Uterus (tissue), 4 donors: ENCODE measurements at places on chromosomes 12 and 14.

- DNase-seq = no peak
- H3K27me3 ChIP-seq = no peaks in the 10 kb centered on the region
- H3K36me3 ChIP-seq = no peaks in the 10 kb centered on the region
- H3K4me3 ChIP-seq = no peak overlapping the region
Observed at GRCh38 chr12:109549613-109550270, 23.6 kb downstream of the MMAB start.

DNA sequence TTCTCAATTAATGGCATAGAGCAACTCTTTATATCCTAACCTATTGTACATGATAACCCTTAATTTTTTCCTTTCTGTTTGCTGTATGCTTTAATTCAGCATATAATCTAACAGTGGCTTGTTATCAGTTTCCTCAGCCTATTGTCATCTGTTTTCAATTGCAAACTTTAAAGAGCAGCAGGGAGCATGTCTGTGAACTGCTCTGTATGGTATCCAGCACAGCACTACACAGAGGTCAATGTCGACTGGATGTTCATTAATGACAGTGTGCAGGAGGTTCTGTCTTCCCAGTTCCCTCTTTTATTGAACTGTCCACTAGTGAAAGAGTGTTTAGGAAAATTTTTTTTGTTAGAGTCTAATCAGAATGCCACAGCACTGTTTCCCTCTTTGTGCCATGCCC lies 609.1 kb downstream of the SOX5 start:
- H3K4me1 ChIP-seq = no peaks in the 10 kb centered on the region
- H3K27me3 ChIP-seq = no peaks in the 10 kb centered on the region
- no peak for DNase-seq
- H3K27ac ChIP-seq = no peak overlapping the region
- no peak overlapping the region for H3K4me3 ChIP-seq

- no peak overlapping the region for H3K27ac ChIP-seq
- peaks cover 3% of the 10 kb centered on the region for H3K4me1 ChIP-seq
- no peak overlapping the region for H3K4me3 ChIP-seq
- no peaks in the 10 kb centered on the region for H3K27me3 ChIP-seq
- no peak for DNase-seq
Observed at GRCh38 chr12:46435625-46436024, 63.1 kb upstream of the SLC38A2 start.

DNA sequence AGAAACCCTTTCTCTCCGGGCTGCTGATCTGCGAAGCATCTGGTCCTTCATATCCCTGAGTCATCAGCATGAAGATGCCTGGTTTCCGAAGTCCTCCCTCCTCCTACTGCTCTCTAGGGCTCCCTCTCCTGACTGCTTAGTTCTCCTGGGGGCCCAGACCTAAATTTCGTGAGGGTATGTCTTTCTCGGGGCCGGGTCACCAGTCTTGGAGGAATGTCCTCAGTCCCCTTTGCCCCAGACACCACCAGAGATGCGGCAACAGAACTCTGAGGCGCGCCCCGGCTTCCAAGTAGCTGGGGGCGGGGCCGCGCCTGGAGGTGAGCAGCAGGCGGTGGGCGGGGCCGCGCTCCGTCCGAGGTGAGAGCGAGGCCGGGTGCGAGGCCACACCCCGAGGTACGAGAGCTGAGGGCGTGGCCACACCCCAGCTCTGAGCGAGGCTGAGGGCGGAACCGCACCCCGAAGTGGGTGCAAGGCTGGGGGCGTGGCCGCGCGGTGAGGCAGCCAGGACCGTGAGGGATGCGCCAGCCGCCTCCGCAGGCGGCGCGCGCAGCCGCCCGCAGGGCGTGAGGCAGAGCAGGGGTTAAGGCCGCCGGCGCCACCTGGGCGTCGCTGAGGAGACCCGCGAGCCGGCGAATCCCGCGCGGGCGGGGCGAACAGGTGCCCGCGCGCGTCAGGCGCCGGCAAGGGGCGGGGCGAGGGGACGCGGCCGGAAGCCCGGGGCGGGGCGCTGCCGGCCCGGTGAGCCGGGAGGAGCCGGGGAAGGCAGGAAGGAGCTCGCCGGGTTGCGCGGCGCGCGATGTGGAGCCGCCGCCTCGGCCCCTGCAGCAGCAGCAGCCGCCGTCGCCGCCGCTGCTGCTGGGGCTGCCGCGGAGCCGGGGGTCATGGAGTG lies at the start of gene BICDL1:
TSS of gene BICDL1 (plus strand) at position 765 of the 889 bp plus-strand sequence. CDS start 633 bp downstream, outside the sequence.
- DNase-seq = peak; percentile 21
- peaks cover 9% of the 10 kb centered on the region for H3K27me3 ChIP-seq
- H3K4me1 ChIP-seq = no peaks in the 10 kb centered on the region
- H3K36me3 ChIP-seq = no peaks in the 10 kb centered on the region

DNA sequence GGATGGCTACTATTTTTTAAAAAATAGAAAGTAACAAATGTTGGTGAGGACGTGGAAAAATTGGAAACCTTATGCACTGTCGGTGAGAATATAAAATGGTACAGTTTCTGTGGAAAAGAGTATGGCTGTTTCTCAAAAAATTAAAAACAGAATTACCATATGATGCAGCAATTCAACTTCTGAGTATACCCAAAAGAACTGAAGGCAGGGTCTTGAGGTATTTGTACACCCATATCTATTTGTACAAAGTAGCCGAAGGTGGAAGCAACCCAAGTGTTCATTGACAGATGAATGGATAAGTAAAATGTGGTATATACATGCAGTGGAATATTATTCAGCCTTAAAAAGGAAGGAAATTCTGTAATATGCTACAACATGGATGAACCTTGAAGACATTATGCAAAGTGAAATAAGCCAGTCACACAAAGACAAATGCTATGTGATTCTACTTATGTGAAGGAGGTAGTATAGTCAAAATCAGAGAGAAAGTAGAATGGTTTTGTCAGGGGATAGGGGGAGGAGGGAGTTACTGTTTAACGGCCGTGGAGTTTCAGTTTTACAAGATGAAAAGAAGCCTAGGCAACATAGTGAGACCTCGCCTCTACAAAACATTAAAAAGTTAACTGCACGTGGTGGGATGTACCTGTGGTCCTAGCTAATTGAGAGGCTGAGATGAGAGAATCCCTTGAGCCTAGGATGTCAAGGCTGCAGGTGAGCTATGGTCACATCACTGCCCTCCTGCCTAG lies 38.4 kb upstream of the CCT2 start:
- H3K27me3 ChIP-seq = no peaks in the 10 kb centered on the region
- H3K36me3 ChIP-seq = no peaks in the 10 kb centered on the region
- no peak overlapping the region for H3K27ac ChIP-seq
- DNase-seq = no peak

DNA sequence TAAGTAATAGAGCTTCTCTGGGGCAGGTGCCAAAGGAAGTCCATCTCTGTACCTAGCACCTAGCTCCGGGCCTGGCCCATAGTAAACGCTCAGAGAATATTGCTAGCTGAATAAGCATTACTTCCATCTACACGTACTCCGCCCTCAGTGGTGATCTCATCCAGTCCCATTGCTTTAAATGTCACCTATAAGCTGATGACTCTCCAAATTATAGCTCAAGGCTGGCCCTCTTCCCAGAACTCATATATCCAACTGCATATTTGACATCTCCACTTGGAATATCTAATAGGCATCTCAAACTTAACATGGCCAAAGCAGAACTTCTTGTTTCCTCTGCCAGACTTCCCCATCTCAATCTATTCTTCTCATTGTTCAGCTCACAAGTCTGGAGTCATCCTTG lies 6.9 kb upstream of the DYNLL1 start:
- H3K36me3 ChIP-seq = no peaks in the 10 kb centered on the region
- peak; percentile 22 for DNase-seq
- peak overlapping the region; percentile 30 for H3K27ac ChIP-seq
- H3K4me3 ChIP-seq = no peak overlapping the region
- H3K27me3 ChIP-seq = no peaks in the 10 kb centered on the region

DNA sequence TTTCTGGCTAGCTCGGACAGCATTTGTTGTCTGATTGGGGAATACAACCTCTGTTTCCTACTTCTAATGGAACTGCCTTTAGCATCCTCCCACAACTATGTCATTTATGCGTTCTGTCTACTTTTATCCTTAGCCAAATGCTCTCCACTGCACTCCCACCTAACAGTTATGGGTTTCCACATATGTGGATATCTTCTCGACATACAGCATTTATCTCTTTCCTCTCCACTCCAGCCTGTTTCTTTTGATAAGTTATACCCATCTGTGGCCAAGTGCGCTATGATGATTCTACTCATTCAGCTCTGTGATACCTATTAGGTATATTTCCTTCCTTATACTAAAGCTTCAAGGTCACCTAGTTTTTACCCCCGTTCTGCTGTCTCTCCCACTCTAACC lies 122.2 kb upstream of the NAP1L1 start:
- no peak overlapping the region for H3K27ac ChIP-seq
- H3K36me3 ChIP-seq = no peaks in the 10 kb centered on the region
- no peak for DNase-seq

- no peak overlapping the region for H3K27ac ChIP-seq
- no peaks in the 10 kb centered on the region for H3K27me3 ChIP-seq
- DNase-seq = no peak
- no peaks in the 10 kb centered on the region for H3K36me3 ChIP-seq
- no peak overlapping the region for H3K4me3 ChIP-seq
- no peaks in the 10 kb centered on the region for H3K4me1 ChIP-seq
Observed at GRCh38 chr12:110340706-110341105, 59.7 kb downstream of the ATP2A2 start.

DNA sequence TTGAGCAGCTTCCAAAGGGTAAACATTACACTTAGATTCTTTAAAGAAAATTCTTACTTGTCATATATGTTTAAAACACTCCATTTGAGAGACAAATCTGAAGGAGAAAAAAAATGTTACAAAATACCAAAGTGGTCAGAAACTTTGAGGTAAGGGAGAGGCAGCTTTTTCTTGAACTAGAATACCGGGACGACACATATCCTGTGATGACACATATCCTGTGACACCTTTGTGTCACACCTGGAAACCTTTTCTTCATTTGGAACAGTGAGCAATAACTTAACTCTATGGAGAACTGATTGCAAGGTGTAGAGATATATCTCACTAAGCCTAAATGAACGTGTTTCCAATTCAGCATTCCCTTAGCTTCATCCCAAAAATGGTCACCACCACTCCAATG lies 4.6 kb upstream of the GRIN2B start:
- no peak overlapping the region for H3K27ac ChIP-seq
- no peaks in the 10 kb centered on the region for H3K27me3 ChIP-seq

- DNase-seq = no peak
- H3K27me3 ChIP-seq = no peaks in the 10 kb centered on the region
- H3K4me3 ChIP-seq = no peak overlapping the region
- no peak overlapping the region for H3K27ac ChIP-seq
- no peaks in the 10 kb centered on the region for H3K36me3 ChIP-seq
Observed at GRCh38 chr14:65945327-65945726, 532.8 kb downstream of the FUT8 start.

GRCh38 chr14:22131749-22132476 lies 457.1 kb downstream of the DAD1 start:
- DNase-seq = no peak
- no peaks in the 10 kb centered on the region for H3K27me3 ChIP-seq
- no peaks in the 10 kb centered on the region for H3K4me1 ChIP-seq
- H3K36me3 ChIP-seq = no peaks in the 10 kb centered on the region

- peak overlapping the region; percentile 47 for H3K27ac ChIP-seq
- no peak overlapping the region for H3K4me3 ChIP-seq
- H3K27me3 ChIP-seq = no peaks in the 10 kb centered on the region
Observed at GRCh38 chr14:103127356-103127755, 4.1 kb downstream of the TNFAIP2 start.

GRCh38 chr14:87687420-87687819 lies 305.6 kb downstream of the GALC start:
- peaks cover 9% of the 10 kb centered on the region for H3K4me1 ChIP-seq
- no peak overlapping the region for H3K4me3 ChIP-seq
- DNase-seq = peak; percentile 83
- peak overlapping the region; percentile 67 for H3K27ac ChIP-seq
- H3K36me3 ChIP-seq = no peaks in the 10 kb centered on the region

DNA sequence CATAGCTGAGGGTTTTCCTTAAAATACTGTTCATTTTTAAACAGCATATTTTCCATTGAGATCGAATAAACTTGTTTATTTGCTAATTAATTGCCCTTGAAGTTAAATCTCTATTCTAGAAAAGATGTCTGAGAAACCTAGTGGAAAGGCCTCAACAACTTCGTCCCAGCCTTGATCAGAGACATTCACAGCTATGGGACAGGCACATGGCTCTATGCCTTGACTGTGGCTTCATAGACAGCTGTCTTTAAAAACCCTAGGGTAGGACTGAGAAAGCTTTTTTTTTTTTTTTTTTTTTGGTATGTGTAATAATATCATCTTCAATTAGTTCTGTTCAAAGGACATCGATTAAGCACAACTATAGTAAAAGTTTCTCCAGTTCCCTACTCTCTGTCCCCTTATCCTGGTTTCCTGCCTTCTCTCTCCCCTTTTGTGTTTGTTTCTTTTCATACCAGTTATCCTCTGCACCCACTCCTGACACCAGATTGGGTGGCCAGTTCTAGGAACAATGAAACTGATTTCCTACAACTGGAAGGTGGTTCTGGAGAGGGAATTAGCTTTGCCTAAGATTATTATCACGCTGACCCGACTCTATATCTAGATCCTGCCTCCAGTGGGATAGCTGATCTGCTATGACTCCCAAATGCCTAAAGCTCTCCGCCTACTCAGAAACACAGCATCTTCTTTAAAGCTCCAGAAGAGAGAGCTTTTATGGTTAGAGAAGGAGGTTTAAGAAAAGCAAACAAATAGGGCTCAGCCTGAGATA lies 20.3 kb downstream of the SOCS2 start:
- no peaks in the 10 kb centered on the region for H3K27me3 ChIP-seq
- DNase-seq = no peak
- H3K27ac ChIP-seq = peak overlapping the region; percentile 98
- no peaks in the 10 kb centered on the region for H3K36me3 ChIP-seq
- no peaks in the 10 kb centered on the region for H3K4me1 ChIP-seq
